Stimulated activated CD8-positive, alpha-beta memory T cell treated with anti-CD3 and anti-CD28 coated beads, Interleukin-4, amount 100 ng/mL, for 48 hours (primary cell): ENCODE measurements at places on chromosomes 5 and 9.

GRCh38 chr5:4734348-4734747, 405.8 kb upstream of the ADAMTS16 start:
- DNase-seq: no peak

- no peak for DNase-seq
These were observed 13.6 kb downstream of the AKNA start for GRCh38 chr9:114373960-114374730.

- no peak for DNase-seq
These were observed 19.3 kb downstream of the AK8 start for GRCh38 chr9:132858751-132859150.

DNA sequence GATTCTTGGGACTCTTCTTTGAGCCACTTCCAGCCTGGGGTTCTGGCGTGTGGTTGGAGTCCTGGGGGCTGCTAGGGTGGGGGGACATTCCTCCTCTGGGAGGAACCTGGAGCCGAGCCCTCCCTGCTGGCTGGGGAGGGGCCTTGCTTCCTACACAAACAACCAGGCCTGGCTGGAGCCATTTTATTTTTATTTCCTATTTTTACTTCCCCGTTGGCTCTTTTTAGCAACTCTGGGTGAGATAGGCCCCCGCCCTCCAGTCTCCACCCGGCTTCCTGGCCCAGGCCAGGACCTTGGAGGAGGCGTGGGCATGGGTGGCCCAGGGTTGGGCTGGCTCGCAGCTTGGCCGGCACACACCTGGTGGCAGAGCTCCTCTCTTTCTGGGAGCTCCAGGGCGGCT, 15.1 kb downstream of the RXRA start:
- DNase-seq: no peak

GRCh38 chr5:112127861-112128260, 291.2 kb downstream of the EPB41L4A start:
- no peak for DNase-seq

DNA sequence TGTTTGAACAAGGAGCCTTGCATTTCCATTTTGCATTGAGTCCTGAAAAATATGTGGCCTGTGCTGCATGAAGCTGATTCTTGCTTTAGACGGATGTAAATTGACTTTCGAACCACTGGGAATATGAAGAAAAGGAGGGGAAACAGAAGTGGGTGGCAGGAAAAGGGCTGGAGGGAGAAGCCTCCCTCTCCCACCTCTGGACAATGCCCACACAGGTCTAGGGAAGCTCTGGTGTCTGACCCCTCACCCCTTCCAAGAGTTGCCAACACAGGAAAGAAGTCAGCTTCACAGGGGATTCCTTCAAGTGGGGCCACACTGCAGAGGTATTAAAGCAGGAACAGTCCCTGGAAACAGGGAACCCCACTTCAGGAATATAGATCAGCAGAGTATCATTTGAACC, 52.2 kb downstream of the ZNF366 start:
- no peak for DNase-seq

DNA sequence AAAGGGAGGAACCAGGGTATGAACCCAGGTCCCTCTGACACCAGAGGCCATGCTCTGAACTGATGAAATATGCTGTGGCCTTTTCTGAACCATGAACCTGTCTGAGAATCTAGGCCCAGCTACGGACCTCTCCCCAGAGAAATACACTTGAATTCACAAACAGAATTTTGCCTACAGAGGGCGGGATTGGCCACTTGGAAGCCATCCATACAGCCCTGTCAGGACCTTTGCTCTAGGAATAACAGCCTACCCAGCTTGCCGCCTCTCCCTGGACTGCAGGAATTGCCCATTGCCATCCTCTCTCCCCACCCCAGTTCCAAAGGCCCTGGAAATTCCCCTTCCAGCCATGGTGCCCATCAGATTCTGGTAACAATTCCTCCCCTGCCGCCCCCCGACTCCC, 26.6 kb downstream of the MORN5 start:
- DNase-seq: no peak

DNA sequence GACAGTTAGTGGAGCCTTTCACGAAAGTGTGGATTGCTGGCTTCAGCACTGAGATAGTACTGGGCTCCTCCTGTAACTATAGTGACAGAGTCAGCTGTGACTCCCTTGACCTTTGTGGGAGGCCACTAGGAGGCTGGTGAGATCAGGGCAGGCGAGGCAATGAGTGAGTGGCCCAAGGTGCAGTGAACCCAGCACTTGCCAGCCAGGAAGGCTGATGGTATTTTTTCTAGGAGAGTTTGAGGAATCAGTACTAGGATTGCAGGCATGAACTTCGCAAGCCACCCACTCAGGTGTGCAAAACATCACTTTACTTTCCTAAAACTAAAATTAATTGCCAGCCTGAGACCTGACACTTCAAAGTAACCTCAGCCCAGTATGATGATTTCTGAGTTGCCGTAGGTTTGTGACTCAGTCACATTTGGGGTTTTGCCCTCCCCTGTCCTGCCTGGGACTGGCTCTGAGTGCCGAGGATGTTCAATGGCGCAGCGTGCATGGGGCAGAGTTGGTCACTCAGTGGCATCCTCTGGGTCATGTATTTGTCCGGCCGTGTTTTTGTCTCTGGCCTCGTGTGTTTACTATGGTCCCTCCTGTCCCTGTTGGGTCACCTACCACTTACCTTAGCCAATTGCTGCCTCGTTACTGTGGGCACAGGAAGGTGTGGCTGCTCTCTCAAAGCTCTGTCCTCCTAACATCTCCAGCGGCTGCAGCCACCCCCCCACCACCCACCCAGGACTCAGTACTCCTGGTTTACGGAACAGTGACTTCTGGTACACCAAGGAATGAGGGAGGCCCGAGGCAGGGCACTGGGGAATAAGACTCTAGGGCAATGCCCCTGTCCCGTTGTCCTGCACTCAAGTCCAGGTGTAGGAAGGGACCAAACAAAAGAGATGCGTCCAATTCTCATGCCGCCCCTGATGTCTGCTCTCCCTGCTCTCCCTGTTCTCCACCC, 67.2 kb downstream of the IL31RA start:
- no peak for DNase-seq

DNA sequence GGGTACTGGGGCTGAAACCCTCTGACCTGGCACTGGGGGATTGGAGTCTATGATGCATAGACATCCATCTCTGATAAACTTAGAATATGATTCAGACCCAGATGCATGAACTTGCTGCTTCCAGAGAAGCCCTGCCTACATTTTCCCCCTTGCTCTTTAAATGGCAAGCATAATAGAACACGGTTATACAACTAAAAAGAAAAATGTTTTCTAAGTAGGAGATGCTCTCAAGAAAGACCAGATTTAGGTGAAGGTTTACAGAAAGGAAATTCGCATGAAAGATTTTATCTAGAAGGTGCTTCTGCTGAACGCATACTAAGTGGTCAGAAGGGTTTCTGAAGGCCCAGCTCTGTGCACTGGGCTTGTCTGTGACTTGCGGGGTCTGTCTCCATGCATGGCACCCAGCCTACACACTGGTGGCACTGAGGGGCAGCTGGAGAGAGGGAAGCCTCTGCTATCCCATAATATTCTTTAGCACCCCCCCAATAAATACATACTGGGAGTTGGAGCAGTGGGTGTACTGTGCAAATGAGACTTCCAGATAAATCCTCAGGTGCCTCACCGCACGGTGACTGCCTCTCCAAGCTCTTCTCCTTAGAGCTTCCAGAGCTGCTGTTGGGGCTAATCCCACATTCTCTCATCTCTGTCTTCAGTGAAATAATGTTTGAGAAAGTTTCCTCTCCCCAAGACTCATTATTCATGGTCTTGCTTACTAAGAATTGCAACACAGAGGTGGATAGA, 114.6 kb downstream of the FSTL4 start:
- no peak for DNase-seq

- no peak for DNase-seq
These were observed 34.4 kb downstream of the RASA1 start for GRCh38 chr5:87302061-87302460.

DNA sequence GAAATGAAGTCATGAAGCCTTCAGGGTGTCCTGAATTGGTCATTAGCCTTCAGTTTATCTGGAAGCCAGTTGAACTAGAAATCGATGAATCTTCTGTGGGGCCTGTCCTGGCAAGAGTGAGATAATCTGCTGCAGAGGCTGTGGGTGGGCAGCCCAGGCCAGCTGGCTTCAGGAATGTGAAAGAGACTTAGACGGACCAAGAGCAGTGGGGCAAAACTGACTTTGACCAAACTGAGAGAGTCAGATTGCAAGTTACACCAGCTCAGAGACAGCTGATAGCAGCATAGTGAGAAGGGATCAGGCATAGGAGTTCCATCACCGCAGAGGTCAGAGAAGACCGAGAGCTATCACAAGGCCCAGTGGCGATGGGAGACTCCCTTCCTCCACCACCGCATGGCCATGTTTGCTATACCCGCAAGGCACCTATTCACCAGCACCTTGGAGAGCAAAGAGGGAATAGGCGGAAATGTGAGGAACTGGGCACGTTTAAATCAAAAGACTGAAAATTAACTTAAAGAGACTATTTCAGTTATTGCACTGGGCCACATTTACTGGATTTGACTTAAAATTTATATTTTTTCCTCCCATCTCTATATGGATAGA, 50.0 kb upstream of the GLIS3 start:
- no peak for DNase-seq

- DNase-seq: peak; percentile 47
These were observed 18.7 kb downstream of the ERGIC1 start for GRCh38 chr5:172852490-172853354.

DNA sequence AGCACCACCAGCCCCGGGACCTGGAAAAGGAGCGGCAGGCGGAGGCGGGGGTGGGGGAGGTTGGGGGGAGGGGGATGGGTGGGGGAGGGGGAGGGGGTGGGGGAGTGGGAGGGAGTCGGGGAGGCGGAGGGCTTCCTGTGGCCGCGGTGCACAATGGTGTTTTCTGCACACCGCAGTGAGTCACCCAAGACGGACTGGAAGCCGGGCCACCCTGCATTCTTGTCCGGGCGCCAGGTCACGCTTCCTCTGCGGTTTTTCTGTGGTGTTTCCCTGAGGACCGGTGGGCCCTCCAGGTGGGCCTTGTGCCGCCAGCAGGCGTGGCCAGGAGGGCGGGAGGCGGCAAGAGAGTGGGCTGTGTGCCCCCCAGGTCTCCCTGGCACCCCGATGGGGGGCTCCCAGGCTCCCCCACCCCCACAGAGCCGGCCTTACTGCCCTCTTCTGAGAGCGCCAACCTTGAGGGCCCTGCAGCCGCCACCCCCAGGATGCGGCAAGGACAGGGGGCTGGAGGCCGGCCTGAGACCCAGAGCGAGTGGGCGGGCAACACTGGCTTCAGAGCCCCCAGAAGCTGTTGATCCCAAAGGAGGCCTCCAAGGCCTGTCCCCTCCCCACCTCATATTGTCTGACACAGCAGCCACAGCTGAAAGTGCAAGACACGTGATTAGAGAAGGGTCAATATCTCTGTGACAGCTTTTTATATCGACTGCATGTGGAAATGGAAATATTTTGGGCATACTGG, 11.1 kb downstream of the EXD3 start:
- peak; percentile 71 for DNase-seq

DNA sequence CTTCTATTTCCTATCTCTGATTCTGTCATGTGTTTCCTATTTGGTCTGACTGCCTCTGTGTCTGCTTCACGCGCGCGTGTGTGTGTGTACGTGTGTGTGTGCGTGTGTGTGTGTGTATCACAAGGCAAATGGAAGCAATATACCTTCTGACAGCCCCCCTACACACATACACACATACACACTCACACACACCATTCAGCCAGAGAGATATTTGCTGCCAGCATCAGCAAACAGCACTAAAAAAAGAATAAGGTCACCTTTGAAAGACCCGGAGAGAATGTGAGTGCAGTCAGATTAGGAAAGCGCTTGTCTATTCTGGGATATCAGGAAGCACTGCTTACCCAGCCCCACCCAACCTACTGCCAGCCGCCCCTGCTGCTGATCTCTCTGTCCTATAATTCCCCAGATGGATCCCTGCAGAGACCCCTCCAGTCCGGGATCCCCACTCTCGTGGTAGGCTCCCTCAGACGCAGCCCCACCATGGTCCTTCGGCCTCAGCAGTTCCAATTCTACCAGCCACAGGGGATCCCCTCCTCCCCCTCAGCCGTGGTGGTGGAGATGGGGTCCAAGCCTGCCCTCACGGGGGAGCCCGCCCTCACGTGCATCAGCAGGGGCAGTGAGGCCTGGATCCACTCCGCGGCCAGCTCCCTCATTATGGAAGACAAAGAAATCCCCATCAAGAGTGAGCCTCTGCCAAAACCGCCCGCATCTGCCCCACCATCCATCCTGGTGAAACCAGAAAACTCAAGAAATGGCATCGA, 45.7 kb downstream of the PLAC8L1 start:
- no peak for DNase-seq

DNA sequence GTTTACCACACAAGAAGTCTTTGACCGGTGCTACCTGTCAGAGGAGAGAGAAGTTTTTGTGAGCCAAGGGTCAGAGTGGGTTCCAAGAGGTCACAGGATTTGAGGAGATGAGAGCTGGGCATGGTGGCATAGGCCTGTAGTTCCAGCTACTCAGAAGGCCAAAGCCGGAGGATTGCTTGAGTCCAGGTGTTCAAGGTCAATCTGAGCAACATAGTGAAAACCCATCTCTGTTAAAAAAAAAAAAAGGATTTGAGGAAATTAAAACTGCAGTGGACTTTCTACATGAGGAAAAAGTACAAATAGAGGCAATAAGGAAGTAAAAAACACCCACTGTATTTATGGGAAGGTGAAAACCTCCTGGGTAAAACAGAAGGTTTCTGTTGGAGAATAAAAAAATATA, 63.8 kb downstream of the PHAX start:
- DNase-seq: no peak

DNA sequence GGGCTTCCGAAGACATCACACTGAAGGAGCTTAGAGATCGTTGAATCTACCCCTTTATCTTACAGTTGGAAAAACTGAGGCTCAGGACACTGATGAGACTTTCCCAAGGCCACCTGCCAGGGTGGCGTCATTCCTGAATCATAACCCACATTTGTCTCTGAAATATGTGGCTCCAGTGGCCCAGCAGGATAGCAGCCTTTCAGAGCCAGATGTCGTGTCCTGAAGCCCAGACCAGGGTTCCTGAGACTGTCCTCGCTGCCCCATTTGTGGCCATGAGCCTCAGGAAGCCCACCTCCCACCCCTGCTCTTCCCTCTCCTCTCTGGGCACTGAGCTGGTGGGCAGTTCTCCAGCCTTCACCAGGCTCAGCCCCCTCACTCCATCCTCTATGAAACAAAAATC, 2.4 kb downstream of the HMCN2 start:
- DNase-seq: no peak

- no peak for DNase-seq
These were observed 25.8 kb upstream of the CARNMT1 start for GRCh38 chr9:75053869-75054268.

- DNase-seq: no peak
These were observed 105.7 kb upstream of the RANBP3L start for GRCh38 chr5:36407396-36407795.

DNA sequence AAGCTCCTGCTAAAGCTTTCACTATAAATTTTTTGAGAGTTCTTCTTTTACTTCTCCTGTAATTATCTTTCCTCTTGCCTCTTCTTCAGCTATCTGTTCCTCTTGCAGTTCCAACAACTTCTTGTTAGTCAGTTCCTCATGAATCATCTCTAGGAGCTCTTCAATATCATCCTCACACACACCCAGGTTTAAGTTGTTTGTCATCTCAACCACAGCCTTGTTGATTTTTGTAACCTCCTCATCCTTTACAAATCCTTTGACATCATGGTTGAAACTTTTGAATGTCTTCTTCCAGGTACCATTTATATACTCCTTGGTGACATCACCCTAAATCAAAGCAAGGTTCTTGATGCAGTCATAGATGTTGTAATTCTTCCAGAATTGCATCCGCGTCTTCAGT, 106.3 kb upstream of the MAMDC2 start:
- DNase-seq: no peak
